D721Med (cell line): ENCODE measurements at places on chromosomes 5 and 9.
A peak's percentile ranks its signal among the peaks of the same experiment; 100 is the strongest.

- no peak for DNase-seq
These were observed 68.6 kb upstream of the PPP1R26 start for GRCh38 chr9:135410831-135411473.

- no peak for DNase-seq
These were observed 34.1 kb upstream of the C5orf47 start for GRCh38 chr5:173954671-173955521.

DNA sequence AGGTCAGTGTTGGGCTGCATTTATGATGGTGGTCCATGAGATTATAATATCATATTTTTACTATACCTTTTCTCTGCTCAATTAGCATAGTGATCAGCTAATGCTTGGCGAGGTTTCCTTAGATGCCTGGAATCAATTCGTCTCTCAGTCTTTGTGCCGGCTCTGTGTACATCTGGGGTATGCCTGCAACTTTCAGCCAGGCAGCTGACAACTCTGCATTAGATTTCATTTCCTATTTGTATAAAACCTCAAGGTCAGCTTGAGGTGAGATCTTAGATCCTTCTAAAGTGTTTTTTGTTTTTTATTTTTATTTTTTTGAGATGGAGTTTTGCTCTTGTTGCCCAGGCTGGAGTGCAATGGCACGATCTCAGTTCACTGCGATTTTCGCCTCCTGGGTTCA is 86.8 kb downstream of the MELK start:
- DNase-seq, result no peak

DNA sequence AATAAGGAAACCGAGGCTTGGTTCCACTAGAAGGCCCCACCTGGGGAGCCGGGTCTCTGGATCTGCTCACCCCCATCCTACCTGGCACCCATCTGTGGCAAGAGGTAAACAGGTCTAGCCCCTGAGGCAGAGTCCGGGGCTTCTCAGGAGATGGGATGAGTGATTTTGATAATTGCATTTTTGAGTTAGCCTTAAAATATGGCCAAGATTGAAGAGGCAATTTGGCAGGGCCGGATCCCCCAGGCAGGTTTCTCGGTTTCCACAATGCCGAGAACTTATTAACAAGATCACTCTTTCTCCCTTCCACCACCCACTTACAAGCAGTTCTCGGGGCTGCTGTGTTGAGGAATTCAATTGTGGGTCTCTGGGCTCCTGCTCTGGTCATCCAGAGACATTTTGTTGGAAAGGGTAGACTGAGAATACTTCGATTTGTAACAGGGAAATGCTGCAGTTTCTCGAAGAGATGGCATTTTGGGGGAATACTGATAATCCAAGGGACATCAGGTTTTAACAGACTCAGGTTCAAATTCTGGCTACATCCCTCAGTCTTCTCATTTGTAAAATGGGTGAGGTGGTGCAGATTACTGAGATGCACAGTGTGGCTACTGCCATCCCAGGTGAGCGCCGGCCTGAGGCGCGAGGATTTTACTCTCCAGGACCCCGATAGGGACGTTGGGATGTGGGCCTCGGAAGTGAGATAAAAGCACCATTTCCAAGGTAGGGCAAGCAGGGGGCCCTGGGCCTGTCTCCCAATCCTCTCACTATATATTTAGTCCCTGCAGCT is 194.2 kb downstream of the CDK5RAP2 start:
- no peak for DNase-seq

DNA sequence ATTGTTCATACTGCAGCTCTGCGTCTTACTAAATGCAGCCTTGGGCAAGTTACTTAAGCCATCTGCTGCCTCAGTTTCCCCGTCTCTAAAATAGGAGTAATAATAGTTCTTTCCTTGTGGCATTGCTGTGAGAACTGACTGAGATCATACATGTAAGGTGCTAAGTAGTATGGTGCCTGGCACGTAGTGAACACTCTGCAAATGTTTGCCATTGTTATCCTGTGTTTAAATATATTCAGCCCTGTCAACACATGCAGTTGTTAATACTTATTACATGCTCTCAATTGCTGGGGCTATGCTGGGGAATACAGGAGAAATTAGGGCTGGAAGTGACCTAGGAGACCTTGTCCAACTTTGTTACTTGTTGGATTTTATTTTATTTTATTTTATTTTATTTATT is 105.2 kb upstream of the RAI14 start:
- no peak for DNase-seq

DNA sequence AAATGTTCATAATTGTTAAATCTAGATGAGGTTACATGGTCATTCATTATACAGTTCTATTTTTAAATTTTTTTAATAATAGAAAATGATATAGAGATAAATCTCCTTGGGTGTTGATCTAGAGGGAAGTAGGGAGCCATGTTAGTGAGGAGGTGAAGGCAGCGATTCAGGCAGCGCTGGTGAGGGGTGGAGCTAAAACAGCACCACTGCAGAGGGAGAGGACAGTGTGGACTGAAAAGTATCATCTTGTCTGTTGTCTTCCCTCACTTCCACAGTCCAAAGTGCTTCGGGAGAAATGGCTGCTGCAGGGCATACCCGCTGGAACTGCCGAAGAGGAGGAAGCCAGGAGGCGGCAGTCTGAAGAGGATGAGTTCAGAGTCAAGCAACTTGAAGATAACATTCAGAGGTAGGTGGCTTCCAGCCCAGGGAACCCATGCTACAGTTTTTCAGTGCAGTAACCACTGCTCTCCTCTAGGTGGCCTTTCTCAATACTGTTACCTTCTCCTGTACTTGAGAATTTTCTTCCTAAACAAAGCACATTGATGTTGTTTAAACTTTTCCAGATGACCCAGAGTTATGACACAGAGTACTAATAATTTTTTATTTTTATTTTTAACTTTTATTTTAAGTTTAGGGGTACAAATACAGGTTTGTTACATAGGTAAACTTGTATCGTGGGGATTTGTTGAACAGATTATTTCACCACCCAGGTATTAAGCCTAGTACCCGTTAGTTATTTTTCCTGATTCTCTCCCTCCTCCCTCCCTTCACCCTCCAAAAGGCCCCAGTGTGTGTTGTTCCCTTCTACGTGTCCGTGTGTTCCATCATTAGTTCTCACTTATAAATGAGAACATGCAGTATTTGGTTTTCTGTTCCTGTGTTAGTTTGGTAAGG is 100.5 kb downstream of the PALM2AKAP2 start:
- DNase-seq, result peak; percentile 22

GRCh38 chr5:76404223-76405211 is 1.4 kb downstream of the IQGAP2 start:
- DNase-seq, result no peak

- no peak for DNase-seq
These were observed 191.4 kb downstream of the TMEM167A start for GRCh38 chr5:82885627-82886389.

- no peak for DNase-seq
These were observed 270.4 kb downstream of the NSG2 start for GRCh38 chr5:174315871-174316270.

DNA sequence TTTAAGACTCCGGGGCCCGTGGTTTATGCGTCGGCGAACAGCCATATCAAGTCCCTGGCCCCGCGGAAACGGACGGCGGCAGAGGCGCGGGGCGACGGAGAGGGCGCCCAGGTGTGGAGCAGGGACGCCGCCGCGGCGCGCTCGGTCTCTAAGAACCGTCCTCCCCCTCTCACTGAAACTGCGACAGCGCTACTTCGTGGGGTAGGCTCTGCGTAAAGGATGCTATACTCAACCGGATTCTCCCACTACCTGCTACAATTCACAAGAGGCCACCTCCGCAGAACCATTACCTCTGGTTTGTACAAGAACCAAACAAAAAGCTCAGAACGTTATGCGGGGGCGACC is 404 bp downstream of the MRNIP start:
- no peak for DNase-seq

- no peak for DNase-seq
These were observed 323.4 kb downstream of the PIK3R1 start for GRCh38 chr5:68538814-68539420.

GRCh38 chr5:175733017-175733416 is 75.1 kb downstream of the HRH2 start:
- DNase-seq, result no peak

GRCh38 chr9:89885156-89885555 is 280.3 kb downstream of the GADD45G start:
- no peak for DNase-seq

DNA sequence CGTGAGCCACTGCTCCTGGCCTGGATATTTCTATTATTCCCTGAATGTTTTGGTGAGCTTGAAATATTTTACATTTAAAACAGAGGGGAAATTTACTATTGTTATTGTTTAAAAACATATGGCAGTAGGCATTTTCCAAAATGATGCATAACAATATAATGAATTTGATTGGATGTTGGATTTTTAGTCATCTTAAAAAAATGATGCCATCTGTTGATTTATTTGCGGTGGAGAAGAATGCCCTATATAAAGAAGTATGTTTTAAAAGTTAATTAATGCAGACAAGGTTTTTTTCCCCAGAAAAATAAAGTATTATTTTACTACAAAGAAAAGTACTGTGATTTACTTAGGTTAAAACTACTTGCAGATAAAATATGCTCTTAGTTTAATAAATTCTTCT is 33.4 kb upstream of the ARRDC3 start:
- DNase-seq, result no peak

DNA sequence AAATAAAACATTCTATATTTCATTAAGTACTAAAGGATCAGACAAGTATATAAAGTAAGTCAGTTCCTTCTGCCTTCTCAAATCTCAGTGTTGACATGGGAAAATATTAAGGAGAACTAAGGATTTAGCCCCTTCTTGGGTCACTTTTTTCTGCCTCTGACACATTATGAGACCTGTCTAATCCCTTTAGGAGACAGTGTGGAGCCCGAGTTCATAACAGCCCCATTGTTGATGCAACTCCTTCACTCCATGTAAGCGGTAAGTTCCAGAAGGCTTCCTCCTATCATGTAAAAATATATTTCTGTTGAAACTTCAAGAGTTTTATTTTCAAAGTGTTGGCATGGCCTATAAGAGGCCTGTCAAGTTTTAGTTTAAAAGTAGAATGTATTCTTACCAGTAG is 152.2 kb downstream of the SNCAIP start:
- no peak for DNase-seq

GRCh38 chr5:132055441-132055807 is 5.0 kb upstream of the IL3 start:
- no peak for DNase-seq

- no peak for DNase-seq
These were observed 280.1 kb downstream of the FBXL17 start for GRCh38 chr5:108101821-108102220.

- DNase-seq, result no peak
These were observed 2.5 kb downstream of the CENPP start for GRCh38 chr9:92328225-92328624.

DNA sequence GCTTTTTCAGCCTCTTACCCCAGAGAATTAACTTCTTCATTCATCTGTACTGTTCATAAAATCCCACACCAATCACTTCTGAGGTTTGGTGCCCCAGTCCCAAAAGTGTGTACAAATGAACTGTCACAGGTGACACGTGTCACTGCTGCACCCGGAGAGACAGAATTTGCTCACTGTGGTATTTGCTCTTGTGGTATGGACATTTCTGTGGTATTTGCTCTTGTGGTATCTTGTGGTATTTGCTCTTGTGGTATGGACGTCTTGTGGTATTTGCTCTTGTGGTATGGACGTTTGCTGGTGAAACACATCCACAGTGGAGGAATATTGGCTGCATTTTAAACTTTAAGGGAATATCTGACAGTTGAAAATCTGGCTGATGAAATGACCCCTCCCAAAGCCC is 214.9 kb upstream of the DAP start:
- DNase-seq, result no peak

DNA sequence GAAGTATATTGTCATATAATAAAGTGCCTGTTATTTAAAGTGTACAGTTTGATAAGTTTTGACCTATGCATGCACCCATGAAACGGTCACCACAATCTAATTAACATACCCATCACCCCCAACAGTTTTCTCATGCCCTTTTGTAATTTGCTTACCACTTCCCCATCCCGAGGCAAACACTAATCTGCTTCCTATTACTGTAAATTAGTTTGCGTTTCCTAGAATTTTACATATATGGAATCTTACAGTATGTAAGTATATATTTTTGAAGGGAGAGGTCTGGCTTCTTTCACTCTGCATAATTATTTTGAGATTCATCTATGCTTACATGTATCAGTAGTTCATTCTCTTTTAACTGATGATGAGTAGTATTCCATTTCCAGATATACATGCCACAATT is 56.5 kb downstream of the AMBP start:
- DNase-seq, result no peak

- DNase-seq, result no peak
These were observed 44.2 kb upstream of the PALM2AKAP2 start for GRCh38 chr9:109735801-109736200.

DNA sequence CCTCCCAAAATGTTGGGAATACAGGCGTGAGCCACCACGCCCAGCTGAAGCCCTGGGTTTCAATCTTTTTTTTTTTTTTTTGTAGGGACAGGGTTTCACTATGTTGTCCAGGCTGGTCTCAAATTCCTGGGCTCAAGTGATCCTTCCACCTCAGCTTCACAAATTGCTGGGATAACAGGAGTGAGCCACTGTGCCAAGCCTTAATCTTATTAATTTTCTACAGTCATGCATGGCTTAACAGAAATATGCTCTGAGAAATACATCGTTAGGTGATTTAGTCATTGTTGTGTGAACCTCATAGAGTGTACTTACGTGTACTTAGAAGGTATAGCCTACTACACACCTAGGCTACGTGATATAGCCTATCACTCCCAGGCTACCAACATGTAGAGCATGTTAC is 31.0 kb downstream of the GLDC start:
- DNase-seq, result no peak

GRCh38 chr5:158670201-158670600 is 429.5 kb downstream of the EBF1 start:
- DNase-seq, result no peak

DNA sequence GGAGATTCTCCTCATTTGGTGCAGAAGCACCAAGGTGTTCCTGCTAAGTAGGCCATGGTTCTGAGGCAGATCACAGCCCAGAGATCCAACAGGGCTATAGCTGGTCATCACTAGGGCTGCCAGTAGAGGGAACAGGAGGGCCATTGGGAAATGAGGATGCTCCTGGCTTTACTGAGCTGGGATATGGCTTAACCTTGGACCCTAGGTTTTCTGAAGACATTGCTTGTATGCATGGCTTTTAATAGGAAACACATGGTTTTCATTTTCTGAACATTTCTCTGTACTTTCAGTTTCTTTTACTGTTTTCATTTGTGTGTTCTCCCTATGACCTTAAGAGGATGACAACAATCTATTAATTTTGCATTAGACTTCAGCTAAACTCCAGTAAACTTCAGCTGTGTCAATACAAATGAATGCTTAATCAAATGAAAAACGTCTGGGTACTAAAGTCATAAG is at the start of gene IFNW1:
Gene IFNW1, minus strand, starts transcription at position 406 of the 456 bp plus-strand sequence. Its CDS starts 262 bp downstream, at position 144.
- DNase-seq, result no peak

- DNase-seq, result no peak
These were observed 226.6 kb upstream of the KLF9 start for GRCh38 chr9:70641031-70641430.

GRCh38 chr5:171311322-171312077 is 2.5 kb downstream of the TLX3 start:
- DNase-seq, result no peak
